ENCODE measurements at places on chromosomes 13 and 19. TPM values are rescaled to one million over a fixed set of nuclear protein-coding genes. Genes with fewer than 3 reads are reported as not detected.

DNA sequence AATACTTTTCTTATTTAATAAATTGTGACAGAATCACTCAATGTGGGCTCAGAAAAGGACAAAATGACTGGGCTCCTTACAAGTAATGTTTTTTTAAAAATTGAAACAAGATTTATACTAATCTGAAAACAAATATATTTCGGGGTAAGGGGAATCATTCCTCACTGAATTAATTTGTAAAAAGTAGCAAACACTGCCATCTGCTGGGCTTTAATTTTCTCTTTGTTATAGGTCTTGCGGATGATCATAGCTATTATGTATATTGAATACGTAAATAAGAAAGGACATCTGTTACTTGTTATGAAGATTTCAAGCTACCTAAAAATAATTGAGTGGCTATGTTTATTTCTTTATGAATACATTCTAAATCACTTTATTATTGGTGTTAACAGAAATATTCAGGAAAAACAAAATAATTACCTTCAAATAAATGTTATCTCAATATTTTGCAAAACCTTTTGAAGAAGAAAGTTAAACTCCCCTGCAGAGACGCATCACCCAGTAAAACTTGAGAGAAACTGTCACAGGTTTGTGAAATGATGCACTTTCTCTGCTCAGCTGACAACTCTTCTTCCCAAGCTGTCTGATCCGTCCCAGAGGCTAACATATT, 17.8 kb upstream of the ENOX1 start:
- no peak overlapping the region for H3K27ac ChIP-seq
- no peaks in the 10 kb centered on the region for H3K27me3 ChIP-seq
- no peaks in the 10 kb centered on the region for H3K4me1 ChIP-seq
- no peak for DNase-seq
- no peaks in the 10 kb centered on the region for H3K36me3 ChIP-seq
- H3K4me3 ChIP-seq, result no peak overlapping the region

DNA sequence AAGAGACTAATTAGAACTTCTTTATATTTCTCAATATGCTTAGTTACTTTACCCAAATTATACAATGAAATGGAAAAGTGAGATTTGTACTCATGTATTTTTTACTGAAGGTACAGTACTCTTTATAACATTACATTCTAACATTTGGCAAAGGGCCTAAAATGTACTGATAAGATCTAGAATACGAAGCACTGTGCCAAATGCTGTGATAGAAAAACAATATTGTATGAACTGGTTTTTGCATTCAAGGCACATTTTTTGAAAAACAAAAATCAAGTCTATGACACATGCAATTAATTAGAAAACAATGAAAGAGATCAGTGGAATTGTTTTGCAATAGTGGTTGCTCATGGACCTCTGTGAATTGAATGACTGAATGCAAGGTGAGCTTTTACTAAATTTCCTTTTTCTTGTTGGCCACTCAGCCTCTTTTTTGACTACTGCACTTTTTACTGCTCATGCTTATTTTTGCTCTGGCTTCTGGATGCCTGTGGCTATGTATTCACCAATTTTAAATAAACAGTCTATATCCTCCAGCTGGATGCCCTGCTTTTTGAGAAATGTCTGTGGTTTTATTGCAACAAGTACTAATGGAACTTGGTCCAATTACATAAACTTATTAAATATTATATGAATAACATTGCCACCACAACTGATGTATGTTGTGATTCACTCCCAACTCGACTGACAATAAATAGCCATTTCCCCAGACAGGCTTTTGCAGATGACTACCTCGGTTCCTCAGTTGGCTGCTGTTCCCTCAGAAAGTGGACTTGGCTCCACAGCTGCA, 41.4 kb upstream of the OBI1 start:
- no peaks in the 10 kb centered on the region for H3K4me1 ChIP-seq
- H3K36me3 ChIP-seq, result no peaks in the 10 kb centered on the region
- H3K27ac ChIP-seq, result no peak overlapping the region

FFAR1 gene
- total RNA-seq, result not detected

ZNF667 gene
- 8.2 TPM for total RNA-seq

GRCh38 chr19:41341669-41342490, 11.8 kb downstream of the TGFB1 start:
- H3K36me3 ChIP-seq, result no peaks in the 10 kb centered on the region
- H3K4me1 ChIP-seq, result no peaks in the 10 kb centered on the region
- no peak overlapping the region for H3K4me3 ChIP-seq
- H3K27ac ChIP-seq, result no peak overlapping the region
- no peaks in the 10 kb centered on the region for H3K27me3 ChIP-seq

GRCh38 chr13:63463782-63464610, 2048.3 kb upstream of the PCDH20 start:
- no peaks in the 10 kb centered on the region for H3K4me1 ChIP-seq
- H3K4me3 ChIP-seq, result no peak overlapping the region
- no peak overlapping the region for H3K27ac ChIP-seq
- no peaks in the 10 kb centered on the region for H3K36me3 ChIP-seq
- DNase-seq, result no peak

DNA sequence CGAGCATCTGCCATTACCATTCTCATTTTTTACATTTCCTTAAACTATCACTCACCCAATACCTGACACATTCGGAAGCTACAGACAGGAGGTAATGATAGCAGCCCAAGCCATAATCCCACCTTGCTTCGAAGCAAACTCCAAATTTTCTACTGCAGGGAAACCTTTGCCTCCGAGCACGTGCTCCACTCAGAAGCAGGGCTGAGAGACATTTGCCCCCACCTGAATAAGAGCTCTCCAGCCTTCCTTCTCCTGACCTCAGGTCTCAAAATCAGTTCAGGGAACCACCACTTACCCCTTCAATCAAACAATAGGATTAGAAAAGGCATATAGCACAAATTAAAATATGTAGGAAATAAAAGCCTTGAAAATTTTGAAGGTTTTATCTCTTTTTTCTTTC, 2.3 kb upstream of the DACH1 start:
- peaks cover 9% of the 10 kb centered on the region for H3K27me3 ChIP-seq
- no peaks in the 10 kb centered on the region for H3K36me3 ChIP-seq
- DNase-seq, result no peak

- H3K27ac ChIP-seq, result no peak overlapping the region
- H3K36me3 ChIP-seq, result no peaks in the 10 kb centered on the region
- no peaks in the 10 kb centered on the region for H3K4me1 ChIP-seq
- H3K4me3 ChIP-seq, result no peak overlapping the region
Measured at GRCh38 chr13:98721825-98722510, 30.5 kb downstream of the SLC15A1 start.
